ENCODE measurements at places on chromosomes 4 and X.

DNA sequence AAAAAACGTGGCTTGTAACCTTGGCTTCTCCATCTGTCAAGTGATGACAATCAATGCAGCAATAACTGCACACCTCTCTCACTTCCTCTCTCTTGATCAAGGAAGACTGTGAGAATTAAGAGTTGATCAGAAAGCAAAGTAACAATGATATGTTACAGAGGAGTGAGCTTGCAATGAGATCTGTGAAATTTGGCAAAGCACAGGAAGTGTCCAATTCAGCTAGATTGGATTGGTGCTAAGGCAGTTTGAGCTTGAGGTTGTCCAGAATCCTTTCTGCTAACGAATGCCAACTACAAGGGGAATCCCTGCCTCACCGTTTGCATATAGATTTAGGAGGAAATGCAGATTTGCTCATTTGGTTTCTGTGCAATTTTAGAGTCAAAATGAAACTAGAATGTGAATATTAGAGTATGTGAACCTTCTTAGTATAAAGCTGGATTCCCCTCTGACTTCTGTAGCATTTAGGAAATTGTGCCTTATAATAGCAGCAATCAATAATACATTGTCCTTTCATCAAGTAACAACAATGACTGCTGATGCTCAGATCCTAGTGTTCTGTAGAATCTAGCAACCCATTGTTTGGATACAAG, 346.4 kb downstream of the PTTG2 start:
- DNase-seq, result no peak

DNA sequence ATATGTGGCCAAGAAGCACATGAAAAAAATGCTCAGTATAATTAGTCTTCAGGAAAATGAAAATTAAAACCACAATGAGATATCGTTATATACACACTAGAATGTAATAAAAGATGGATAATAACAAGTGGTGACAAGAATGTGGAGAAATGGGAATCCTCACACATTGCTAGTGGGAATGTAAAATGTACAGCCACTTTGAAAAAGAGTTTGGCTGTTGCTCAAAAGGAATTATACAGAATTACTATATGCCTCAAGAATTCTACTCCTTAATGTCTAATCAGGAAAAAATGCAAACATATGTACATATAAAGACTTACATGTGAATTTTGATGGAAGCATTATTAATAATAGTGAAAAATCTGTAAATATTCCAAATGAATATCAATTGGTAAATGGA, 102.2 kb downstream of the SPCS3 start:
- DNase-seq, result peak; percentile 88

DNA sequence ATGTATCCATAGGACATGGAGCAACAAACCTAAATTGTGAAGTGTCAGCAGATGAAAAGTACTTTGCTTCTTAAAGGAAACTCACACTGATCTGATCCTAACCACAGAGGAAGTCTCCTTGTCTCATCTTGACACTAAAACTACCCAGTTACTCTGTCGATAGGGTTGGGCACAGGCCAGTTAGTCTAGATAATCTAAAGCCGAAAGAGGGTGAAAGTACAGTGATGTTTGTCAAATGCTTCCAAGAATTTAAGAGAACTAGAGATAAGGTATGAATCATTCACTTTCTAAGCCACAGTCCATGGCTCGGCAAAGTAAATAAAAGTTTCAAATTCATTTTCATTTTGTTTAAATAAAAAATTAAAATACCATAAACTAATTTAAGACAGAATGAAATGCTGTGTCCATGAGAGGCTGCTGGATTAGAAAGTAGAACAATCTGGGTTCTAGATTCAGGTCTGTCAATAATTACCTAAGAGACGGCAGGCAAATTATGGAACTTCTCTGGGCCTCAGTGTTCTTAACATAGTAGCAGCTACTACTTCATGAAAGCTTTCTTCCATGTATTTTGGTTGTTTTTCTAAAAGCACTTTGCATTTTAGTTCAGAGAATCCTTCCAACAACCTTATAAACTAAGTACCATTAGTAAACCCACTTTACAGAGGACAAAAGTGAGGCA, 176.7 kb downstream of the LDB2 start:
- peak; percentile 67 for DNase-seq

GRCh38 chr4:55030589-55030988, 94.8 kb downstream of the KDR start:
- peak; percentile 2 for DNase-seq

DNA sequence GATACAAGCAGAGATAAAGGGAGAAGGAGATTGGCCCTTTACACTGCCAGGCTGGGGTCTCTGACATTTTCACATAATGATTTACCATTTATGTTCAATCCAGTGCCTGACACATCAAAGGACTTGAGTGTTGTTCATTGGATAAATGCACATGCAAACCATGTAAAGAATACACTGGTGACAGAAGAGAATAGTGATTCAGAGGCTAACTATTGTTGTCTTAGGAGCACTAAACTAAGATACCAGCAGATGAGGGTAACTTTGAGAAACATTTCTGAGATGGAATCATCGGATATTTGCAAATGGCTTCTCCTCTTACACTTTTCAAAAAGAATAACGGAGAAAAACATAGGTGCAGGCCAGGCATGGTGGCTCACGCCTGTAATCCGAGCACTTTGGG, 67.3 kb upstream of the HHIP start:
- peak; percentile 48 for DNase-seq

- no peak for DNase-seq
Measured at GRCh38 chr4:7430965-7431695, 3.6 kb downstream of the PSAPL1 start.

DNA sequence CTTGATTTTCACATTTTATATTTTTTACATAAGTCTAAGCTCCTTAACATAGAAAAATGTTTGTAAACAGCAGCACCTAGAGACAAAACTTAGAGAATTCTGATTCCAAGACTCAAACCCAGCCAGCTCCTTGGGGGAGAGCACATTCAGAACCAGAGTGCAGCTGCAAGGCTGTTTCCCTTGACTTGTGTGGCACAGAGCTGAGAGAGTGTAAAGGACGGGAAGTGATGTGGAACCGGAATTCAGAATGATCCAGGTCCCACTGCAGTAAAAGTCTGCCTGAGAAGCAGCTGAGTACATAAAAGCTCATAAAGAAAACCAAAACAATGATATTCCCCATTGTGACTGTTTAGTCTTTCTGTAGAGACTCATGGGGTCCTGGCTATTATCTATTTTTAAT, 713.8 kb downstream of the RAB28 start:
- DNase-seq, result no peak

GRCh38 chr4:86557526-86557925, 36.6 kb upstream of the PTPN13 start:
- peak; percentile 10 for DNase-seq
